ENCODE measurements at places on chromosomes 2 and 18. TPM values are rescaled to one million over a fixed set of nuclear protein-coding genes. Genes with fewer than 3 reads are reported as not detected.
A peak's percentile ranks its signal among the peaks of the same experiment; 100 is the strongest.

GRCh38 chr2:187037310-187037709 lies 188.3 kb upstream of the ZSWIM2 start:
- DNase-seq, result no peak

- DNase-seq, result peak; percentile 62
Observed at GRCh38 chr2:47155091-47155876, at the start of gene STPG4. TSS of gene STPG4 (minus strand) at chr2:47155308. CDS start at chr2:47155251, 57 bp downstream.

PLB1 gene
- total RNA-seq, result 3.0 TPM

GRCh38 chr18:7772510-7772888 lies 205.4 kb downstream of the PTPRM start:
- no peak for DNase-seq

GRCh38 chr2:190570871-190571270 lies 36.3 kb upstream of the NEMP2 start:
- DNase-seq, result no peak

- no peak for DNase-seq
Observed at GRCh38 chr2:215624423-215624829, 188.6 kb upstream of the FN1 start.

DNA sequence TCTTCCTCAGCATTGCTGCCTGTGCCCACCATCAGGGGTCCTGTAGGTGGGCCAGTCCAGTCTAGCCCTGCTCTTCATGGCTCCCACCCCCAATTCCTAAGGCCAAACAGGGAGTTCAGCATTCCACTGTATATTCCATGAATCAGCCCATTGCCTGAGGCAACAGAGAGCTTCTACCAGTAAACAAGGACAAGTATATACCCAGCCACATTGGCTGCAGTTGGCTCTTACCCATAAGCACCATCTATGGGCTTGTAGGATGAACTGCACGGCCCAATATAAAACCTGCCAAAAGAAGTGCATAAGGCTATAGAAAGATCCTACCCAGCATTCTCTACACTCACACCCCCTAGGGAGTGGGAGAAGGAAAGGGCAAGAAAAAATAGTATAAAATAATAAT lies 95.1 kb upstream of the SALL3 start:
- no peak for DNase-seq

DNA sequence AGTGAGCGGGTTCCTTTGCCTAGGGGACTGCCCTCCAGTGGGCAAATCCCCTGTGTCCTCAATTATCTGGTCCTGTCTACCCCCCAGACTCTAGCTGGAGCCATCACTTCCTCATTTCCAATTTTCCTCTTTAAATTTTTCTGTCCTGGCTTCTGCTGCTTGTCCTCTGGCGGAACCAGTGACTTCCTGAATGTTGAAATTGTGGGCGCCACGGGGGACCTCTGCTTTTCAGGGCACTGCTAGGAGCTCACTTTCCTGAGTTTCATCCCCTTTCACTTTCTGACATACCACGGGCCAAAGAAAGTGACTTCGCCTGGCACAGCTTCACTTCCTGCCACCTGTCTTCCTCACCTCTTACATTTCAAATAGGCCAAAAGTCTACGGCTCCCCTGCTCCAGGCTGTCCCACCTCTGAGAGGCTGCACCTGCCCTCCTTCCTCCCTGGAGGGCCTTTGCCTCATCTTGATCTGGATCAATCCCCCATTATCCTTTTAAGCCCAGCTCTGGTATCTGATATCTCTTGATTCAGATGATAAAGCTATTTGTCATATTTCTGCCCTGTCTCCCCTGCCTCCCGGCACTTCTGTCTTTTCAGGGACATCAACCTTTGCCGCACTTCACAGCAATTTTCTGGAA lies 1.4 kb upstream of the MARCO start:
- no peak for DNase-seq

GRCh38 chr2:207489251-207489650 lies 40.5 kb upstream of the CREB1 start:
- DNase-seq, result peak; percentile 48

- DNase-seq, result no peak
Observed at GRCh38 chr2:236849940-236850339, 235.7 kb upstream of the COPS8 start.

DNA sequence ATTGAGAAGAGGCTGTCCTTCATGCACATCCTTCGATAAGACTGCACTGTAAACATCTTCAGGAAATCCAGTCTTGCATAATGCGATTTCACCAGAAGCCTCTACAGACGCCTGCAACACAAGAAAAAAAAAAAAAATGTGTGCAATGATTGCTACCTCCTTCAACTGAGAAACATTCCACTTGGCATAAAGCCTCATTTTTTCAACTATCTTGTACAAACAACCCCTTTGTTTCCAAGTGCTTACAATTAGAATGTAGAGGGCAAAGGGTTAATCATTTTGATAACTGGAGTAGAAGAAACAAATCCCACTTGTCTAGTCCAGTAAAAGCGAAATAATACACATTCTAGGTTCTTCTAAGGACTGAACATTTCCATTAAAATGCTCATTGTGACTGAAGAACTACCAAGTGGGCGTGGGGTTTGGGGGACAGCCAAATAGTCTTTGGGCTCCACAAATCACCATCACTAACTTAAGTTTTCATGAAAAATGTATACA lies 29.2 kb downstream of the CDH2 start:
- no peak for DNase-seq

PASK gene
- 1.4 TPM for total RNA-seq

GRCh38 chr18:48490641-48491293 lies 48.1 kb upstream of the CTIF start:
- no peak for DNase-seq

- DNase-seq, result no peak
Observed at GRCh38 chr18:652131-652530, 5.3 kb upstream of the TYMS start.

R3HDM1 gene
- 12.5 TPM for total RNA-seq

INHBB gene
- total RNA-seq, result 7.1 TPM

SCG2 gene
- total RNA-seq, result not detected

EPB41L3 gene
- 10.5 TPM for total RNA-seq

DNA sequence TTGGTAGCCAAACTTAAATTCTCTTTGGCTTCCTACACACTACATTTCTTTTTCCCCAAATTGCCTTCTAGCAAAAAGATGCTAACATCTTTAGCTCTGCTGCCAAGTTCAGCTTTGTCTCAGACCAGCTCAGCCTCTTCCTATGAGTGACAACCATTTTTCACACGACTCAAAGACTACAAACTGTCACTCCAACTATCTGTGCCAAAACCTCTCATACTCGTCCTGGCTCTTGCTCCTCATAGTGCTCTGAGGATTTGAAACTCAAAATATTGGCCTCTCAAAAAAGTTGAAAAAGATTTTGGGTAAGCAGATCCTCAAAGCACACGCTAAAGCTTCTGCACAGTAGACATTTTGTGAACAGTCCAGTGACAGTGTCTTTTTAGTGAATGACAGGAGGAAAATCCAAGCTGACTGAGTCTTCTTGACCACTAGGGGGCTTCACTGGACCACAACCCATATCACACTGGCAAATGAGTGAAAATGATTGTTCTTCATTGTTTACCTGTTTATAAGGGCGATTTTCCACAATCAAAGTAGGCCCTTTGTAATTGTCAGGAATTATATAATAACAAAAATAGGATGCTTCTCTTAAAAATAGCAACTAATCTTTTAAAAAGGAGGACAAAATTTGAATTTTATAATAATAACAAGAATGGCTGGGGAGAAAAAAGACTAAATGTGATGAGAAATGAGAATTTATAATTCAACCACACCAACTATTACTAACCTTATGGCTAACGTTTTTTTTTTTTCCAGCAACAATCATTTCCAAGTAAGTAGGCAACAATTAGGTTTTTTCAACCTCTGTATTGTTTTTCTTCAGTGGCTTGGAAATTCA lies 85.5 kb upstream of the PGAP1 start:
- no peak for DNase-seq

DNA sequence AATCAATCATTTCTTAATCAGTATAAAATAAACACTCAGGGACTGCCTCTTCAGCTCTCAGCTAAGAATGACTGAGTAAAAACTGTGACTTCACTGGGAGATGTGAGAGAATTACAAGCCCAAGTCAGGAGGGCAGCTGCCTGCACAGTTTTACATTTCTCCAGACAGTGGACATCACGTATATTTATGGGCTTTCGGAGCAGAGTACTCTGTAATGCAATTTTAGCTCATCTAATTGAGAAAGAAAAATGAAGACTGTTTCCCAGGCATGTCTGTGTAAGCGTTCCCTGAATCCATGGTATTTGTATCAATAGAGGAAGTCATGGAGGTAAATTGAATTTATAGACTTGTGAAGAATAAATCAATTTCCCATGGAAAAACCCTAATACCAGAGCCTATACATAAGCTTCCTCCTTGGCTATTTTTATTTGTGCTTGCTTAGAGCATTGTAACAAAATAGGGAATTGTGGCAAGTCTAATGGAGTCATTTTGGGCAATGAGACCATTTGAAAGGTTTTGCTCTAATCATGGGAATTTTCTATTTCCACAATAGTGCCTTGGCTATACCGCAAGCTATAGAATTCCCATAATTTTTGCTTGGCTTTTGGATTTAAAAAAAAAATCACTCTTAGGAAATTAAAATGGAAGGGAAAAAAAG lies 87.2 kb downstream of the SLC5A7 start:
- no peak for DNase-seq

DNA sequence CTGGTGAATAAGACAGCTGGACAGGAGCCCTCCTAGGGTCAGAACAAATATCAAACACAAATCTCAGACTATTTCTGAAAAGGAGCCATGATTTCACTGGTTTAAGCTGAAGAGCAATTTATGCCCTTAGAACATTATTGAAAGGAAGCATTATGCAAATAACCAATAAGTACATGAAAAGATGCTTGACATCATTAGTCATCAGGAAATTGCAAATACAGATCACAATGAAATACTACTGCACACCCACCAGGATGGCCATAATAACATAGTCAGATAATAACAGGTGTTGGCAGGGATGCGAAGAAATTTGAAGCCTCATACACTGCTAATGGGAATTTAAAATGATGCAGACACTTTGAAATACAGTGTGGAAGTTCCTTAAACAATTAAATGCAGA lies 176.4 kb upstream of the RAB6C start:
- no peak for DNase-seq

SNORC gene
- 0.46 TPM for total RNA-seq

DNA sequence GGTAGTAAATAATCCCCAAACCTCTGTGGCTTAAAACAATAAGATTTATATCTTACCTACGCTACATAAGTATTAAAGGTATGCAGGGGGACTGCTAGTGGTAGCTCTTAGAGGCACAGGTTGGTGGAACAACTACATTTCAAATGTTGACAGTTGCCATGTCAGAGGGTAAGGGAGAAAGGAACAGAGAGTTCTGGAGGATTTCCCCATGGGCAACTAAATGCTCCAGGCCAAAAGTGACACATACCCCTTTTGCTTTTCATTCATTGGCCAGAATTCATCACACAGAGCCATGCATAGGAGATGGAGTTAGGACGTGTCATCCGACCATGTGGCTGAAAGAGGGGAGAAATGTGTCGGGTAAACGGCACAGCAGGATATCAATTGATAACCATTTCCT lies 133.2 kb downstream of the NAPG start:
- DNase-seq, result no peak

- no peak for DNase-seq
Observed at GRCh38 chr2:154189953-154190352, 318.2 kb downstream of the GALNT13 start.

PLCL1 gene
- total RNA-seq, result 96.2 TPM

VSNL1 gene
- total RNA-seq, result 10.4 TPM

GRCh38 chr2:177195194-177195593 lies 17.4 kb upstream of the HNRNPA3 start:
- DNase-seq, result no peak

- DNase-seq, result no peak
Observed at GRCh38 chr2:15825276-15825980, 114.9 kb upstream of the MYCN start.

GRCh38 chr2:154762638-154763037 lies 64.1 kb downstream of the KCNJ3 start:
- DNase-seq, result no peak

GRCh38 chr18:10923141-10923540 lies 226.2 kb downstream of the PIEZO2 start:
- DNase-seq, result no peak

DNA sequence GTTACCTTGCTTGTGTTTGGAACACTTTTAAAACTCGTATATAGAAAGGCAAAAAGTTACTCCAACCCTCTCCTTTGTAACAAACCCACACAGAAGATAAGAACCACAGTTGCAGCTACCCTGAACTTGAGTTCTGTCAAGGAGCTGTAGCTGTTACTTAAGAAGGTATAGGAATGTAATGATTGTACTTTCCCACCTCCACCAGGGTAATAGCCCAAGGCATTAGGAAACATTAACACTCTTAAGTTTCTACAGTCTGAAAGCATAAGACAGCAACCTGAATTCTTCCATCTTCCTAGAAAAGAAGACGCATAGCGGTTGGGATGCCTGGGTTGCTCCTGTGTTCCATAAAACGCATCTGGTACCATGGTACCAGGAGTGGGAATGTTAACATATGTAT lies 43.0 kb downstream of the ITGA4 start:
- DNase-seq, result no peak

GRCh38 chr2:64196963-64197362 lies 52.7 kb upstream of the PELI1 start:
- no peak for DNase-seq

OSGEPL1 gene
- total RNA-seq, result 8.7 TPM

DNA sequence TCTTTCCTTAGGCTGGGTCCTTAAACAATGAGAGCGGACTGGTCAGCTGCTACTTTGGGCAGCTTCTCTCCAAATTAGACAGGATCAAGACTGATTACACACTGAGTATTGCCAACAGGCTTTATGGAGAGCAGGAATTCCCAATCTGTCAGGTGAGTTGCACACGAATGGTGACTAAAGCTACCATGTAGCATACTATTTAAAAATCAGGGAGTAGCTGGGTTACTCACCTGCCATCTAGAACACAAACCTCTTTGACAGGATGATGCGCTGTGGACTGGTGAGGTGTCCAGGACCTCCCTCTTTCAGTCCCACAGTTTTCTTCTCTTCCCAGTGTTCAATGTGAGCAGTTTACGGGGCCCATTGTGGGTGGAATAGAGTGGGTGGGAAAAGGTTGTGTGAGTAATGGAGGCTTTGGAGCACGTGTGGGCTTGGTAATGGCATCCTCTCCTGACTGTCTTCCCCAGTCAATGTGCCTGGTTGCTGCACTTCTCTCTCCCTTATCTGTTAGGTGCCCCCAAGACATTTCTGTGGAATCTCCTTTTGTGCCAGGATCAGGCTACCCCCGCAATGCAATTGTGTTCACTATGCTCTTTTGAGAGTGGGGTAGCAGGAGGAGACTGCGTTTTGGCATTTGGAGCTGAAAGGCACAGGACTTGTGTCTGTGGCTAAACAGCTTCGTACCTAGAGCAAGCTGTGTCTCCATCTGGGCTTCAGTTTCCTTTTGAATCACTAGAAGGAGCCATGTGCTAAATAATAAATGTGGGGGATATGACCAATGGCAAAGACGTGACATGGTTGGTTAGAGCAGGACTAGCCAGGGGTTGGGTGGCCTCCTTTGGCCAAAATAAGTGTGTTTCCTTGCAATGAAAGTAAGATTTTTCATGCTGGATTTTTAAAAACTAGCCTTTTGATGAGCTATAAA lies 17.7 kb downstream of the SERPINB12 start:
- no peak for DNase-seq
